ENCODE measurements at places on chromosomes 12 and 14.

DNA sequence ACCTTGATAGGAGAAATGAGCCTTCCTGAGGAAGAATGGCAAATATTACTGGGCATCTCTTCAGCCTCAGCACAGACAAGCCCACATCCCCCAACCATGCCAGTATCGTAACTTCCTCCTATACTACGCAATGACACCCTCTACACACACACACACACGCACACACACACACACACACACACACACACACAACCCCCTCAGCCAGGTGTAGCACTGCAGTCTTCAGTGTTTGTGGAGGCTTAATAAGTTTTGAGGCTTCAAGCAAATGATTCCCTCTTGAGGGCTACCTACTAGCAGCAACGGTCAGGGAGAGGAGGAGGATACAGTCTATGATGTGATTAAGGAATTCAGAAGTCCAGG, 1.6 kb downstream of the DGKA start:
- peak; percentile 36 for DNase-seq

DNA sequence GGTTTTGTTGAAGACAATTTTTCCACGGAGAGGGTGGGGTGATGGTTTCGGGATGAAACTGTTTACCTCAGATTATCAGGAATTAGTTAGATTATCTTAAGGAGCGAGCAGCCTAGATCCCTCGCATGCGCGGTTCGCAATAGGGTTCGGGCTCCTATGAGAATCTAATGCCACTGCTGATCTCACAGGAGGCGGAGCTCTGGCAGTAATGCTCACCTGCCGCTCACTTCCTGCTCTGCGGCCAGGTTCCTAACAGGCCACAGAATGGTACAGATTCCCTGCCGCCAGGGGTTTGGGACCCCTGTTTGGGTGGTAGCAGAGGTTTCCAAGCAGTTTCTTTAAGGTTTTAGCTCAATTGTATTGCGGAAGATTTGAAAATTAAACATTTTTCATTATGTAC, 439.8 kb upstream of the OR4E1 start:
- DNase-seq = no peak

GRCh38 chr12:132162508-132163031, 18.3 kb downstream of the NOC4L start:
- DNase-seq = no peak

- DNase-seq = peak; percentile 32
Observed at GRCh38 chr14:22850944-22851764, 14.8 kb downstream of the MMP14 start.

DNA sequence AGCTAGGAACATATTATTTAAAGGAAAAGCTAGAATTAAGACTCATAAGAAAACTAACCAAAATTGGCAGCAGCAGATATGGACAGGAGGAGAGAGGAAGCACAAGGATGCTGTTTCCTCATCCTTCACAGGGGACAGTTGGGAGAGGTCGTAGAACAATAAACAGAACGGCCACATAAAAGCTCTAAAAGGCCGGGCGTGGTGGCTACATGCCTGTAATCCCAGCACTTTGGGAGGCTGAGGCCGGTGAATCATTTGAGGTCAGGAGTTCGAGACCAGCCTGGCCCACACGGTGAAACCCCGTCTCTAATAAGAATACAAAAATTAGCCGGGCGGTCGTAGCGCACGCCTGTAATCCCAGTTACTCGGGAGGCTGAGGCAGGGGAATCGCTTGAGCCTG, 10.5 kb downstream of the TCL1B start:
- DNase-seq = no peak

- DNase-seq = no peak
Observed at GRCh38 chr14:76053572-76054355, 68.2 kb downstream of the IFT43 start.

DNA sequence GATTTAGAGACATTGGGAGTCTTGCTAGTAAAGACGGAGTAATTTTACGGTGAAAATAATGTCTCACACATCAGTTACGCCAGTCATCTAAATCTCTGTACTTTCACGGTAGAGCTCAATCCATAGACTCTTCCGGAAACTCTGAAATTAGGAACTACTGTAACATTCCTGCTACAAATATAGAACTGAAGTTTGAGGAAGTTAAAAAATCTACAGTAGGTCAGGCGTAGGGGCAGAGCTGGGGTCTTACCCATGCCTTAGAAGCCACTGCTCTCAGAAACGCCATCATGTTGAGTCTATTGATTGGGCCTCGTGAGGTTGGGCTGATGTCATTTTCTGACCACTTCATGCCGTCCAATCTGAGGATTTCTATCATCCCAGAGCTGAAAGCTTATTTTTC, 1029.8 kb upstream of the TMEM132C start:
- no peak for DNase-seq

- DNase-seq = no peak
Observed at GRCh38 chr14:89212386-89213235, 204.4 kb downstream of the FOXN3 start.

DNA sequence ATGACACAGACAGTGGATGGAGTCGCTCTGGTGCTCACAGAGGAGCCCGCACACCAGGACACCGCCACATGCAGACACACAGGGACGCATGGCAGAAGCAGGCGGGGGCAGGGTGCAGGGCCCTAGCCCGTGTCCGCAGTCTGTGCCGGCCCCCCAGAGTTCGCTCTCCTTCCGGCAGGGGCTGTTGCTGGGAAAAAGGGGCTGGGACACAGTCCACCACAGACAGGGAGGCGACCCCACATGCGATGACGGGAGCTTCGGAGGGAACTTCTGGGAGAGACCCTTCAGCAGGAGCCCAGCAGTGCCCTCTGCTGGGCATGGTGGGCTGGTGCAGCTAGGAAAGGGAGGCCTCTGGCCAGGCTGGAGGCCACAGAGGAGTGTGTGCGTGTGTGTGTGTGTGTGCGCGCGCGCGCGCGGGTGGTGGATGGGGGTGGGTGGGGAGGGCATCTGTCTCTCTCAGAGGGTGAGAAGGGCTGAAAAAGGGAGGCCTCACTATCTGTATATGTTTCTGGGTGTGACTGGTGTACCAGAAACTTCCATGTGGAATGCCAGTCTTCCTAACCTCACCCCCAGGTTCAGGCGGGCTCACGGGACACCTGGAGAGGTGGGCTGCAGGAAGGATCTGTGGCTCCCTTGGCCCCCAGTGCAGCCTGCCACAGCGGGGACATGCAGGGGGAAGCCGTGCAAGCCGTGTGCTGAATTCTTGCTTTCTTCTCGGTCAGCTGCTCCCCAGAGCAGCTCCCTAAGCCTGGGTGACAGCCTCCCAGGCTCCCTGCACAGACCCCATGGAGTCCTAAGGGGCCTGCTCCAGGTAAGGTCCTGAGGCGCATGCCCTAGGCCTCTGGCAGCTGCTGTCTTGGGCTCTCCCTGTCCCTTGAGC, 60.7 kb downstream of the PLEKHG3 start:
- peak; percentile 64 for DNase-seq

DNA sequence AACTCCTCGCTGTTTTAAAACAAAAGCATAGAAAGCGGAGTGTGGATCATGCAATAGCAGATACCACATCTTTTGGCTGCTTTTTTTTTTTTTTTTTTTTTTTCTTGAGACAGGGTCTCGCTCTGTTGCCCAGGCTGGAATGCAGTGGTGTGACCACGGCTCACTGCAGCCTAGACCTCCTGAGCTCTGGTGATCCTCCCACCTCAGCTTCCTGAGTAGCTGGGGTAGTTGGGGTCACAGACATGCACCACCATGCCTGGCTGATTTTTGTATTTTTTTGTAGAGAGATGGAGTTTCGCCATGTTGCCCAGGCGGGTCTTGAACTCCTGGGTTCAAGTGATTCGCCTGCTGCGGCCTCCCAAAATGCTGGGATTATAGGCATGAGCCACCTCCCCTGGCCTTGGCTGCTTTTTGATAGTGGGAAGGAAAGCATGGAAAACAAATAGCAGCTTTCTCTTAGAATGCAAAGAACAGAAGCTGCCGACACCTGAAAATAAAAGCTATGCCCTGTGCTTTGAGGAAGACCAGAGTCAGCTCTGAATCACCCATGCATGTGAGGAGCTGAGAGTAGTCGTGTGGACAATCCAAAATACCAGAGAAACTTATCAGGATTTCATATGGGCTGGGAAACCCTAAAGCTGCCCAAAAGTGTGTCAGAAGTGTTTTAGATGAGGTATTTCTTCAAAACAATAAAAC, 3.6 kb upstream of the ELK3 start:
- peak; percentile 48 for DNase-seq

DNA sequence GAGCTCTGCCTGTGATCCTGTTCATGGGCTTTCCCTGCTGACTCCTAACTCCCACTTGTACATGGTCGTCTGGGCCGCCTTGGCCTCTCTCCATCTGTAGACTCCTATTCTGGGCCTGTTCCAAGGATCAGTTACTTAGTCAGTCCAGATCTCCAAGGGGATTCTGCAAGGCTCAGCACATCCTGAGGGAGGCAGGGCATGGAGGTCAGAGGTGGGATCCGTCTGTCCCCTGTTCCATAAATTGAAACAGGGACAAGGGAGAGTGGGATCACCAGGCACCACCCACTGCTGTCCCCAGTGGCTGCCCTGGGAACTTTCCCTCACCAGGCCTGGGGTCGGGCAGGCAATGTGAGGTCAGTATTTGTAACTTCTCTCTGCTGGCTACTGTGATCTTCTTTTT, 43.5 kb downstream of the KCTD10 start:
- DNase-seq = no peak

GRCh38 chr14:96126783-96127271, 77.8 kb upstream of the BDKRB2 start:
- no peak for DNase-seq

DNA sequence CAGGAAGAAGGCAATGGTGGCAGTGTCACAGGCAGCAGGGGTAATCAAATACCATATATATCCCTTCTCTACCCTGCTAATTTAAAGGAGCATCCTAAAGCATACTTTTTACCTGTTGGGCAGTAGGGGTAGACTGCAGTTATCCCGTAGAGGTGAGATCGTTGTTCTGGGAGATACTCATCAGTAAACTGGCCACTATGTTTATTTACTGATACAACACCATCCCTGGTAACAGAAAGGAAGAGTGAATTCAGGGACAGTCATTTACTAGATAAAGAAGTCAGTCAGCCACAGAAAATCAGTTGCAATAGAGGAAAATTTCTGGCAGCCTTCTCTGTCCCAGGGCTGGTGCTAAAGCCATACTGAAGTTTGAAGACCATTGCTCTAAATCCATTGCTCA, 16.3 kb downstream of the RTRAF start:
- DNase-seq = no peak

DNA sequence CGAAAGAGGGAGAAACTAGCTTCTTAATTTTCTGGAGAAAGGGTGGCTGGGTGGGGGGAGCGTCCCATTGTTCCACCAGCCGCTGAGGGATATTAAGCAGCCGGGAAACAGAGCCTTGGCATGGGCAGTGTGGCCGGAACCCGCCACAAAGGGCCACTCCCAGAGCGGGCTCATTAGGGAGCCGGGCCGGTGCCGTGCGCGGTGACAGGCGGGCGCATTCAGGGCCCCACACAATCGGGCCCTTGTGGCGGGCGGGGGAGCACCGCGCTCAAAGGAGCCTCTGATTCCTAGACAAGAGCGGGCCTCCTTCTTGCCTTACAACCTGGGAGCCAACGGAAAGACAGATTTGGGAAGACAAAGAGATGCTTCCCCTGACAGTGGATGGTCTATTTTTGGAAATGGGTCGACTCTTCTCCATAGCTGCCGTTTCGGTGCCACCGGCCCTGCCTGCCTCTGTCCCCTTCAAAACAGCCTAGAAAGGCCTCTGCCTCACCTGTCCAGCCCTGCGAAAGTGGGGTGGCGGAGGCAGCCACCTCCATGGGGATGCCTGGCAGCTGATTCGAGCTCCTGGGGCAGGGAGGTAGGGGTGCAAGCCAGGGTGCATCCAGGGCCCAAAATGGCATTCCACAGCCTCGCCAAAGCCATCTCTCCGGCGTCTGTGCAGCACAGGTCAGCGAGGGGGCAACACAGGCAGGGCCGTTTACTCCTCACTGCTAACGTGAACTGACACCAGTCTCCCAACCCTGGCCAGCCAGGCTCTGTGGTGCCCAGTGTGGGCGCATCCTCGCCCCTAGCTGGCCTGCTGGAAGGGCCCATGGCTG, 10.9 kb downstream of the CCDC85C start:
- DNase-seq = no peak

DNA sequence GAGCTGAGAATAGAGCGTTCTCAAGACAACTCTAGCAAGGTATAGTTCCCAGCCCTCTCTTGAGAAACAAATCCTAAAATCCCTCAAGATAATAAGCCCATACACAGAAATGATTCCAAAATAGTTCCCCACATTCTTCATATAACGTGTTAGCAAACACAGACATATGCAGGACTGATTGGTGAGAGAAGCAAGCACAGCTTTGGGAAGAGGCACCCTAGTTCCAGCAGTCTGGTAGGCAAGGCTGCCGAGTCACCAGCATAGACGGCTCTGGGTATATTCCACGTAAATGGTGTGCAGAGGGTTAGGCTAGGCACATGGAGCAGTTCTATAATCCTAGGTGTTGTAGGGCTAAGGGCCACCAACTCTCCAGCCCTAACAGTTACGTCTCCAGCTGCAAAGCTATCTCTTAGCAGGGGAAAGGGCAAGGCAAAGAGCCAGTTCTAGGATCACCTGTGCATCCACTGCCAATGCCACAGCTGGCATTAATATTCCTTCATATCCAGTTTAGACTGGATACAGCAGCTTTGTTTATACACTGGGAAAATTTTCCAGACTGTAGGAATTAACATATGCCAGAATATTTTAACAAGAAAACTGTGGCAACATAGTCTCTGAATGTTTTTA, 52.9 kb downstream of the SH2B3 start:
- no peak for DNase-seq

DNA sequence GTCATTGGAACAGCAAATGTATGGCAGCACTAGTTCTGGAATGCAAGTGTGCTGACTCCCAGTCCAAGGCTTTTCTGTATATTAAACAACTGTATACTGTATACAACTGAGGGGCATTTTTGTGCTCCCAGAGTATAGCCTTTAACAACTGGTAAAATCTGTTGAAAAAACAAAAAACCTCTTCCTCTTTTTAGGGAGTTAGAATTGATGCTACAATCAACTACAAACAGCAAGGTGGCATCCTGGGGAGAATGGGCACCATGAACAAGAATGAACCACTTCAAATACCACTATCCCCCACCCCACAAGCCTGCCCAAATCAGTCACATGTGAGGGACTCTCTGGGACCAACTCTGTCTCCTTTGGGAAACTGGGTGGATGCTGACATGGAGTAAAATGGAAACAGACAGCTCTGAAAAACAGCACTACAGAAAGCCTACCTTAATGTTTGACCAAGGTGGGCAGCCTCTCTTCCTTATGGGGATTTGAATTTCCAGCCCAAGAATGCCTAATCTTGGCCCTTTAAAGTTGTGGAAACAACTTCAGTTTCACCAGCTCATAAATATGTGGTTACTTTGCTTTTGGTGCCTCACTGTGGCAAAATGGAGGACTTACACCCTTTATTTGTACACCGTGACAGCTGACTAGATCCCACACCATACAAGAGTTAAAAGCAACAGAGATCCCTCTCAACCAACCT, 7.5 kb downstream of the VTI1B start:
- peak; percentile 71 for DNase-seq

DNA sequence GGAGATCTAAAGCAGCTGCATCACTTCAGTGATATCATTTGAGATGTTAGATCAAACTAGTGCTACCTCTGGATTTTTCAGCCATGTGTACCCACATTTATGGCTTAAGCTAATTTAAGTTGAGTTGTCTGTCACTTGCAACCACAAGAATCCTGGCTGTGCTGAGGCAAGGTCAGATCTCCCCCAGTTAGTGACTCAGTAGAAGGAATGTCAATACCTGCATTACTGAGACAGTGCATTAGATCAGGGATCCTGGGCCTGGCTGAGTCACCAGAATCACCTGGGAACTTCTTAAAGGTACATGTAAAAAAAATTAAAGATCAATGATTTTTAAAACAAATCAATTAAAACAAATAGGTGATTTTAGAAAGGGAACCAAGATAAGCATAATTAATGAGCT, 84.6 kb upstream of the GRIN2B start:
- no peak for DNase-seq

- no peak for DNase-seq
Observed at GRCh38 chr14:31902002-31902401, 175.1 kb upstream of the ARHGAP5 start.

GRCh38 chr14:102671410-102671809, 79.0 kb downstream of the RCOR1 start:
- no peak for DNase-seq

Data from GM12865 (cell line).